ENCODE measurements at places on chromosomes 11 and 22. TPM values are rescaled to one million over a fixed set of nuclear protein-coding genes. Genes with fewer than 3 reads are reported as not detected.

- no peak for DNase-seq
Measured at GRCh38 chr22:21449531-21450319, 17.5 kb upstream of the TMEM191C start.

- DNase-seq, result no peak
Measured at GRCh38 chr11:59545179-59546020, 34.1 kb downstream of the OR4D9 start.

DNA sequence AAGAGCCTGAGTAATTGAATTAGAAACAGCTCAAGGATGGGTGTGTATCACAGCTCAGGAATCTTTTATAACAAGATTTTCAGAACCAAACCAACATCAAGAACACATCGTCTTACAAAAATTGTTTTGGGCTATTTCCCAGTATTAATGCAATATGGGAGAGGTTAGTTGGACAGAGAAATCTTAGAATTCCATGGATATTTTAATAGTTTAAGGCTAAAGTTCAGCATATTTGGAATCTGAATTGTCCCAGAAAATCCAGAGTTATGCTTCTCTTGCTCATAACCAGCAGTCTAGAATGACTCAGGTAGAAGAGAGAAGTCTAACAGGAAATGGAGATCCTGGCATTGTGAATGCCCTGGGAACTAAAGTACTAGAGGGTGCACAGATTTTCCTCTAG is 74.6 kb downstream of the ADM start:
- no peak for DNase-seq

- DNase-seq, result no peak
Measured at GRCh38 chr11:71298761-71299181, 46.4 kb upstream of the SHANK2 start.

Gene UPB1
- total RNA-seq, result 0.98 TPM

DNA sequence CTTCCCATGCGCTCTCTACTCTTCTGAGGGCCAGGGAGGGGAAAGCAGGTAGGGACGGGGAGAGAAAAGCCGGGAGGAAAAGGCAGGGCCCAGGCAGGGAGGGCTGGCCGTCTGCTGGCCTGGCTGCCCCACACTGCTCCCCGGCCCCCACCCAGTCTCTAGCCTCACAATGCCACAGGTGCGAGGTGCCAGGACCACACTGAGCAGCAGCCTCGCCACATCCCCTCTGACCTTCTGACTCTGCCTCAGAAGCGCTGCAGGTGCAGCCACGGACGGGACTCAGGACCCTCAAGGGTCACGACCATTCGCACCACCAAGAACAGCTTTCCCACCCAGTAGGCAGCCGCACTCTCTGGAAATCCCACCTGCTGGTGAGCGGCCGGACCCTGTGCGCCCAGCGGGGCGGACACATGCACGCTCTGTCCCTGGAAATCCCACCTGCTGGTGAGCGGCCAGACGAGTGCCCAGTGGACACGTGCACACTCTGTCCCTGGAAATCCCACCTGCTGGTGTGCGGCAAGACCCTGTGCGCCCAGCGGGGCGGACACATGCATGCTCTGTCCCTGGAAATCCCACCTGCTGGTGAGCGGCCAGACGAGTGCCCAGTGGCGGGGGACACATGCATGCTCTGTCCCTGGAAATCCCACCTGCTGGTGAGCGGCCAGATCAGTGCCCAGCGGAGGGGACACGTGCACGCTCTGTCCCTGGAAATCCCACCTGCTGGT is 20.1 kb downstream of the TOLLIP start:
- DNase-seq, result no peak

GRCh38 chr22:33909075-33909458 is 11.2 kb downstream of the LARGE1 start:
- DNase-seq, result no peak

GRCh38 chr11:107247167-107247861 is 210.3 kb downstream of the CWF19L2 start:
- no peak for DNase-seq

- peak; percentile 10 for DNase-seq
Measured at GRCh38 chr11:3164138-3164551, 965 bp downstream of the OSBPL5 start.

Gene GLYAT
- total RNA-seq, result not detected

Gene GPR83
- total RNA-seq, result not detected

Gene IGSF9B
- total RNA-seq, result 2.9 TPM

- DNase-seq, result no peak
Measured at GRCh38 chr11:119892311-119892808, 163.4 kb upstream of the NECTIN1 start.

DNA sequence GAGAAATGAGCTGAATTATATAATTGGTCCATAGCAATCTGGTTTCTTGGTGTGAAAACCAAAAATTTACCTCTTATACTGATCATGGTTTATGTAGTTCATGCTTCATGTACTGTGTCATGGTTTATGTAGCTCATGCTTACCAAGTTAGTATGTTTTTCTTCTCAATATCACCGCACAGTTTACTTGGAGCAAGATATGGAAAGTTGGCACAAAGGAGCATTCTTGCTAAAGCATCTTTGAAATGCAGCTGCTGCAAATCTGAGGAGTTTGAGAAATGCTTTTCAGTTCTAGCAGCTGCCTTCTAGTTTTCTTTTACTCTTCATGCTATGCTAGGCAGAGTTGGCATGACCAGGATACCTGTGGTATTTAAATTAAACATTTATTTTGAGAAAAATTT is 4.5 kb downstream of the OR10G7 start:
- DNase-seq, result no peak

Gene BLID
- total RNA-seq, result 7.0 TPM

DNA sequence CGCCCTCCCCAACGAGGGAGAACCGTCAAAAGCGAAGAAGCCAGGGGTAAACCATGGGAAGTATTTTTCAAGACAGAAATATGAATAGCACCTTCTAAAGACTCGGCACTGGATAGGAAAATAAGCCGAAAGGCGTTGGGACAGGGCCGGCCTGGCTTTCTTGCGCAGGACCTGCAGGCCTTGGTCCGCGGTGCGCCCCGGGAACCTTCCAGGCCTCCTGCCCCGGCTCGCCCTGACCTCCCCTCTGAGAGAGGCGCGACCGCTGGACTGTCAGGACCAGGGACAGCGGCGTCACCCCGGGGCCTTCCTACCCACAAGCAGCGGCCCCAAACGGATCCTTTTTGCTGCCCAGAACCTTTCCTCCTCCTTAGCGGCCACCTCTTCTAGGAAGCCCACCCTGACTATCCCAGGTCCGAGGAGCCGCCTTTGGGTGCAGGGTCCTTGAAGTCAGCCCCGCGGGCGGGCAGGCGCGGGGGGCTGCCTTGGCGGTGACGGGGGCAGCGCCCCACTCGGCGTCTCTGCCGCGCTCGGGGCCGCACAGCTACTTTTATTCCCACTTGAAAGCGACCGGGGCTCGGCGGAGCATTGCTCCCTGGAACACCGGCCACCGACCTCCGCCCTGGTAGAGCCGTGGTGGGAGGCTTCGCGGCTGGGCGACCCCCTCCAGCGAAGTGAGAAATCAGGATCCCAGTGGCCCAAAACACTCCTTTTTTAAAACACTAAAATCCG is 650 bp upstream of the MAPK11 start:
- peak; percentile 46 for DNase-seq

DNA sequence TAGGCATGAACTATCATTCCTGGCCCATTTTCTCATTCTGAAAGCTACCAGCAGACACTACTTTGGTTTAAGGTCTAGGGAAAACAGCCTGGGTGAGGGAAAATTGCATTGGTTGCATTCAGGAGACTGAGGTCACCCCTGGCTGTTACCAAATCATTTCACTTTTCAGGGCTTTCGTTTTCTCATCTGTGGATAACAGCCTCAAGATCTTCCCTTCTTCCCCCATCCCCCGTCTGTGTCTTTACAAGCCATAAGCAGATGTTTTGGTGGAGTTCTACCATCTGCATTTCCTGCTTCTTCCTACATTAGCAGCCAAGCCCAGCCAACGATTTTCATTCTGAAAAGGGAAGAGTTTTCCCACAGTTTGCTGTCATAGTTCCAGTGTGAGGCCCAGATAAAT is 130.4 kb downstream of the HIPK3 start:
- no peak for DNase-seq

DNA sequence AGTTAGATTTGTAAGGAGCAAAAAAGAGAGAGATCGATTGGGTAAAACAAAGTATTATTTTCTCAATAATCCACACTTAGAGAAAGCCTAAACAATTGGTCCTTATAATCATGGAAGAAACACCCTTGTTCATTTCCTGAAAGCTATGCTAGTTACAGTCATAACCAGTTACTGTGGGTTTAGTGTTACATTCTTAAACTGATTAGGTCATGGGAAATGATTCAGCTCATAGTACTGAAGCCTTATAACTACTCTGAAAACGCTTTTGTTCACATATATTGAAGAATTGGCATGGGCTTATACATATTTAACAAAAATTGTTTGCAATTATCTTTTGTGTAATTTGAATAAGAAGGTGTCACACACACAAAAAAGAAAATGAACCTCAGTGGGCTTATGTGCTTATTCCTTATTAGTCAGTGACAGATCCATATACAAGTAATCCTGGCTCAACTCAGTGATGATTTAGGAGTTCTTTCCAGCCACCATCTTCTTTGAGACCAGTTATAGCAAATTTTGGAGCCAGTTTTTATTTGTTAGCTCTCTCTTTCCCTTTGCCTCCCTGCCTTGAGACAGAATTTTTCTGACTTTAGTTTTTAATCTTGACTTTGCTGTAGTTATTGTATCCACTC is 198.5 kb upstream of the CTSC start:
- no peak for DNase-seq

- no peak for DNase-seq
Measured at GRCh38 chr11:119904531-119905035, 175.6 kb upstream of the NECTIN1 start.

DNA sequence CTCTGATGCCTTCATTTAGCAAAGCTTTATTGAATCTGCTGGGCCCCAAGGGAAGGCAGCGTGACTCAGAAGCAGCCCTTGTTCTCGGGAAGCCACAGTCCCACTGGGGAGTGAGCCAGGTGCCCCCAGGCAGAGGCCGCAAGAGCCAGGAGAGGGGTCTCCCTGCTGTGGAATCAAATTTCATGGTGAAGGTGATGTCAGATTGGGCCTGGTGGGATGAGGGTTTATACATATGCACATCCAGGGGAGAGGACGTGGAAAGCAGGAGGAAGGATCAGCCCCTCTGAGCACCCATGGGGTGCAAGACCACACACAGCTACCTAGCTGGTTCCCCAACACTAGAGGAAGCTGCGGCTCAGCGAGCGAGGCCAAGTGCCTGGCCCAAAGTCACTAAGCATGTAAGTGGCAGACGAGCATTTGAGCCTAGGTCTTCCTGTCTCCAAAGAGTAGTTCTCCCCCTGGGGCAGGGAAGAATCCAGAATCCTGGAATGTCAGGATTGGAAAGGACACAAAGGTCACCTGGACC is 2.0 kb downstream of the SYNGR1 start:
- DNase-seq, result no peak

- DNase-seq, result peak; percentile 61
Measured at GRCh38 chr11:3153291-3153861, 11.7 kb downstream of the OSBPL5 start.

Gene CD3E
- total RNA-seq, result 0.78 TPM

DNA sequence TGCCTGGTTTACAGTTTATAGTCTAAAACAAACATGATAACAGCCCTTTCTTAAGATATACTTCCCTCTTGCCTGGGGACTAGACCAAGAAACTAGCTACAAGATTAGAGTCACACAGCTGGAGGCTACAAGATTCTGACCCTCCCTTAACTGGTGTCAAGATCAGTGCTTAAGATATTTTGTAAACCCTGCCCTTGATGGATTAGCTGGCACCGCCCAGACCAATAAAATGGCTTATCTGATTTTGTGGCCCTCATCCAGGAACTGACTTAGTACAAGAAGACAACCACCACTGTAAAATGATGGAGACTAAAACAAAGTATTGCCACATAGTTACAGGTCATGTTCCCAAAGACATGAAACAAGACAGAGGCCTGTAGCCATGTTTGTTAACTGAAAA is 53.4 kb downstream of the FAM181B start:
- DNase-seq, result no peak

DNA sequence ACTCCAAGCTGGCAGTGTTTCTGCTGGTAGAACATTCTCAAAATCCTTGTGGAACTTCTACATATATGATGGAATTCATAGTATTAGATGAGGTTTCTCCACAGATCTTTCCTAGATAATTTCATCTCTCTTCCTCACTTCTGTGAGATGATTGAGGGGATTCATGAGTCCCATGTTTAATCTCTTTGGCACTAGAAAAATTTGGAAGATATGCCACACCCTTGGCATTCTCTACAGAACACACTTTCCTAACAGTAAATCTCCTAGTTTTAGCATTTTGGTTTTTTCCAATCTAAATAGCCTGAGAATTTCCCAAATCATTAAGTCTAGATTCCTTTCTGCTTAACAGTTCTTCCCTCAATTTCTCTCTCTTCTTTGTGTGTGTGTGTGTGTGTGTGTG is 35.3 kb downstream of the MED15 start:
- no peak for DNase-seq

- no peak for DNase-seq
Measured at GRCh38 chr11:19848219-19848618, 135.6 kb downstream of the NAV2 start.

GRCh38 chr11:104823657-104824056 is 74.6 kb downstream of the CASP12 start:
- DNase-seq, result no peak

DNA sequence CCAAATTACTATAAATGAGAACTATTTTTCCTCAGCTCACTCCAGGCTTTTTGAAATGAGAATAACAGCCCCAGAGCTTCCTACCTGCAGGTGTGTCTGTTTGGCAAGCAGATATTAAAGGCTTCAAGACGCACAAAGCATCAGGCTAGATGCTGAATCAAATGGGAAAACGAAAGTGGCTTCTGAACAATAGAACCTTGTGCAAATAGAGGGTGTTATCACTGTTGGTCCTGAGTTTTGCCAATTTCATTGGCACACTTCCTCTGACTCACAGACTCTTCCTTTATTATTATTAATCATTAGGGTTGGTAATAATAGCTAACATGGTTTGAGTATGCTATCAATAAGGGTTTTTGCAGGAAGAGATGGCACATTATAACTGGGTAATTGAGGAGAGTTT is 13.4 kb downstream of the SYT13 start:
- DNase-seq, result no peak

DNA sequence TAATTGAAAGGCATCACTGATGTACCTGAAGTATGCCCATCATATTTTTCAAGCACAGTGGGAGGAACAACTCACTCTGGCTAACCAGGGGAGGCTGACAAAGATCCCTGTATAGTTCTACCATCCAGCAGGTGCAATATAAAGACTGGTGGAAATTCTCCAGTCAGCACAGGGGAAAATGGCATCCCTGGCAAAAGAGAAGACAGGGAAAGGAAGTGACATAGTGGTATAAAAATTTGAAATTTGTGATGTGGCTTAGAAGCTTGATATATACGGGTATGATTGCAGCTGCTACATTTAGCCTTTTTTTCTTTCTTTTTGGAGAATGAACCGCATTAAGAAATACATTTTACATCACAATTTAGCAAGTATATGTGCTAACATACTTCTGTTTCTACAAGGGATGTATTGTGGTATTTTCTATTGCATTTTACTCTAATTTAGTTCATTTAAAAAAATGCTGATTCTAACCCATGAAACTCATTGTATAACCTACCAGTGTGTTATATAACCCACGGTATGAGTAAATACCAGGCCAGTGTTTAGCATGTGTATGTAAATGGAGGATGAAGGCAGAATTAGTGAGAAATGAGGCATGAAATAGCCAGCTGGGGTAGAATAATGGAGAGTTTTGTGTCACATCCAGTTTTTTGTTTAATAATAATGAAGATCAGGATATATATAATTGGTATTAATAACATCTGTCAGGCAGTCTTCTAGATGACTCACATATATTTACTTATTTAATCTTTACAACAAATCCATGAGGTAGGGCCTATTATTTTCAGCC is 186.1 kb downstream of the ARHGAP42 start:
- no peak for DNase-seq

- DNase-seq, result no peak
Measured at GRCh38 chr11:107777110-107777509, 65.3 kb upstream of the SLN start.

Gene KRTAP5-10
- not detected for total RNA-seq
